Stimulated activated CD4-positive, alpha-beta T cell treated with anti-CD3 and anti-CD28 coated beads, Interleukin-2, amount 100 ng/mL, for 4 hours (primary cell): ENCODE measurements at places on chromosomes 4 and X.

DNA sequence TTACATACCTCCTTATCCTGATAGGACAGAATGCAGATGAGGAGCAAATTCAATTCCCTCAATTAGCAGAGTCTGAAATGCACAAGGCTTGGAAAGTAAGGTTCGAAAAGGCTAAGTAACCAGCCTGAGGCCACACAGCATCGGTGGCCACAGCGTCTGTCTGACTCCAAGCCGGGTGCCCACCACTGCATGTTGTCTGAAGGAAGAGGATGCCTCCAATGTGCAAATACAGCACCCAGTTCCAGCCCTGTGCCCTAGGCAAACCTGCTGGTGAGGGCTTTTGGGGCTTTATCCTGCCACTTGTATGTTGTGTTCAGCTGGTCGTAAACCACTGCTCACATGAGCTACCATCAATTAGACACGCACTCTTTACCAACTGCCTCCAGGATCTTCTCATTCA, 48.6 kb upstream of the PPP2R2C start:
- no peak for DNase-seq

- DNase-seq, result no peak
Measured at GRCh38 chr4:74661427-74662201, 132.7 kb downstream of the BTC start.

DNA sequence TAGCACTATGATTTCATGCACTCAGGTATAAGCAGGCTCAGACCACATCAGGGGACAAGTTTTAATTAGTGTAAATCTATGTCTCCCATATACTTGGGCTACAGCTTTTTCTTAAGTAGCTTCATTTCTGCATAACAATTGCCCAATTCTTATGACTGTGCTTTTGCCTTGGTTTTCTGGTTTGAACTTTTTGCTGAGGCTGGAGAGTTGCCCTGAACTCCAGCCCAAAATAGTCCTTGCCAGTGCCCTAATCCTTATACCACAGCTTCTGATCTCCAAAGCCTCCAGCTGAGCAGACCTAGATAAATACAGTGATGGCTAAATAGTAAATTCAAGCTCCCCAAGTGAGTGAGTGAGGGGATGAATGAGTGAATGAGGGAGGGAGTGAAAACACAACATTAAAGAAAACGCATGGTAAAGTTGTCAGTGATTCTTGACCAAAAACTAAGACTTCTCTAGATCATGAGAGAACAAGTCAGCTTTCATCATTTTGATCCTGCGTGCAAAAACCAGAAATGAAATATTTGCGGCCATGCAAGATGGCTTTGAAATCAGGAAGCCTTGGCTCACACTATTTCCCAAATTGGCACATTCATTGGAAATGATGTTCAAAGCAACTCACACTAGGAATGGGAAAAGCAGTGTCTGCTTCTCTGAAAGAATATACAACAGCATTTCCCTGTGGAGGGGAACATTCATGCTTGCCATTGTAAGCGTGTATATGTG, 437.1 kb upstream of the CTSO start:
- DNase-seq, result no peak

DNA sequence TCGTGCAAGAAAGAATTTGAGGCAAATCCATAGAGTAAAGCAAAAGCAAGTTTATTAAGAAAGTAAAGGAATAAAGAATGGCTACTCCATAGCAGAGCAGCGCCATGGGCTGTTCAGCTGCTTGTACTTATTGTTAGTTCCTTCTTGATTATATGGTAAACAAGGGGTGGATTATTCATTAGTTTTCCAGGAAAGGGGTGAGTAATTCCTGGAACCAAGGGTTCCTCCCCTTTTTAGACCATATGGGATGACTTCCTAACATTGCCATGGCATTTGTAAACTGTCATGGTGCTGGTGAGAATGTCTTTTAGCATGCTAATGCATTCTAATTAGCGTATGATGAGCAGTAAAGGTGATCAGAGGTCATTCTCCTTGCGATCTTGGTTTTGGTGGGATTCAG, 23.5 kb upstream of the CEP135 start:
- no peak for DNase-seq

DNA sequence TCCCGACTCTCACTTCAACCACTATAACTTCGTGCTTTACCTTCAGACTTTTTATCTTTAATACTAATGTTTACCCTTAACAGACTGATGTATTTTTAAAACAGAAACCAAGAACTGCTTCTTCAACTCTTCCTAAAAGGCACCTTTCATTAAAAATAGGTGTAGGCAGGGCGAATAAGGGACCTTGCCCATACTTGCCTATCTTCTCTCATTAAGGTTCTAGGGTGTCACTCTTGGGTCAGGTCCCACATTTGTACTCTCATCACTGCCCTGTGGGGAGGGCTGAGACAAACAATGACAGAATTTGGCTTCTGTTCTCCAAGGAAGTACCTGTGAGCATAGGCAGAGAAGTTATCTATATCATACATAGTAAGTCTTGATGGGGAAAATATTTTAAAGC, 69.7 kb downstream of the ANKRD50 start:
- no peak for DNase-seq

GRCh38 chrX:50470103-50471031, at the start of gene DGKK:
Gene DGKK, minus strand, starts transcription at chrX:50470825. Its CDS starts 147 bp downstream, at chrX:50470678.
- no peak for DNase-seq

- no peak for DNase-seq
Measured at GRCh38 chr4:138405934-138406567, 163.9 kb upstream of the SLC7A11 start.
